CD4-positive, alpha-beta T cell (primary cell): ENCODE measurements at places on chromosomes 2 and 18. TPM values are rescaled to one million over a fixed set of nuclear protein-coding genes. Genes with fewer than 3 reads are reported as not detected.

- peak overlapping the region; percentile 58 for H3K27ac ChIP-seq
- H3K27me3 ChIP-seq, result no peaks in the 10 kb centered on the region
- no peak overlapping the region for H3K4me3 ChIP-seq
- no peak for DNase-seq
Measured at GRCh38 chr2:224930990-224931389, 111.3 kb downstream of the DOCK10 start.

DNA sequence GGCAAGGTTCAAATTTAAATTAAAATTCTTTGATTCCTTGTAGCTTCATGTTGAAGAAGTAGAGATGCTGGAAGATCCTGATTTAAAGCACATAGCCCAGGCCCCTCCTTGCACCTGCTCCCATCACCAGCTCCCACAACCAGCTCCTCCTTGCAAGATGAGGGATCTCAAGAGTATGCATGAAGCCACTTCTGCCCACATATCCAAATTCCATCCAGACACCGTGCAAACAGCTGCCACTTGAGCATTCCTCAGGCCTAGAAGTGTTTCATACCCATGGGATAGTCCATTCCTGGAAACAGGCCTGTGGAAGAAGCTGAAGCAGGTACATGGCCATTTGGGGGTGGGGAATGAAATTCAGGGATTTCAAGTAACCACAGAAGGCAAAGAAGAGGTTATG lies 32.4 kb upstream of the ITPRID2 start:
- H3K4me1 ChIP-seq, result no peaks in the 10 kb centered on the region
- no peak for DNase-seq
- H3K27ac ChIP-seq, result no peak overlapping the region
- no peak overlapping the region for H3K4me3 ChIP-seq

- no peak for DNase-seq
- H3K4me3 ChIP-seq, result no peak overlapping the region
- H3K27me3 ChIP-seq, result no peaks in the 10 kb centered on the region
- peaks cover 12% of the 10 kb centered on the region for H3K4me1 ChIP-seq
- H3K27ac ChIP-seq, result no peak overlapping the region
- H3K36me3 ChIP-seq, result no peaks in the 10 kb centered on the region
Measured at GRCh38 chr2:234472155-234472554, 24.7 kb downstream of the ARL4C start.

CYS1 gene
- total RNA-seq, result not detected

DNA sequence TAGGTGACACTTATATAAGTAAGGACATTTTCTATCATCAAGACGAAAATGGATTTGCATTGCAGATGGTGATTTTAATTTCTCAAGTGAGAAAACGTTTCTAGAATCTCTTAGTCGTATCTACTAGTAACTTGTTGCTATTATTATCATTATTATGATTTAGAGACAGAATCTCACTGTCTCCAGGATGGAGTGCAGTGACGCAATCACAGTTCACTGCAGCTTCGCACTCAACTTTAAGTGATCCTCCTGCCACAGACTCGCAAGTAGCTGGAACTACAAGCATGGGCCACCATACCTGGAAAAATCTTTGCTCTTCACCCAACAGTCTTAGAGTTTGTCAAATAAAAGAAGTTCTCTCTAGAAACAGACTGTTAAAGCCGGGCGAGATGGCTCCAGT lies 37.6 kb upstream of the DDX18 start:
- H3K4me1 ChIP-seq, result no peaks in the 10 kb centered on the region
- no peak overlapping the region for H3K4me3 ChIP-seq
- no peaks in the 10 kb centered on the region for H3K27me3 ChIP-seq

DNA sequence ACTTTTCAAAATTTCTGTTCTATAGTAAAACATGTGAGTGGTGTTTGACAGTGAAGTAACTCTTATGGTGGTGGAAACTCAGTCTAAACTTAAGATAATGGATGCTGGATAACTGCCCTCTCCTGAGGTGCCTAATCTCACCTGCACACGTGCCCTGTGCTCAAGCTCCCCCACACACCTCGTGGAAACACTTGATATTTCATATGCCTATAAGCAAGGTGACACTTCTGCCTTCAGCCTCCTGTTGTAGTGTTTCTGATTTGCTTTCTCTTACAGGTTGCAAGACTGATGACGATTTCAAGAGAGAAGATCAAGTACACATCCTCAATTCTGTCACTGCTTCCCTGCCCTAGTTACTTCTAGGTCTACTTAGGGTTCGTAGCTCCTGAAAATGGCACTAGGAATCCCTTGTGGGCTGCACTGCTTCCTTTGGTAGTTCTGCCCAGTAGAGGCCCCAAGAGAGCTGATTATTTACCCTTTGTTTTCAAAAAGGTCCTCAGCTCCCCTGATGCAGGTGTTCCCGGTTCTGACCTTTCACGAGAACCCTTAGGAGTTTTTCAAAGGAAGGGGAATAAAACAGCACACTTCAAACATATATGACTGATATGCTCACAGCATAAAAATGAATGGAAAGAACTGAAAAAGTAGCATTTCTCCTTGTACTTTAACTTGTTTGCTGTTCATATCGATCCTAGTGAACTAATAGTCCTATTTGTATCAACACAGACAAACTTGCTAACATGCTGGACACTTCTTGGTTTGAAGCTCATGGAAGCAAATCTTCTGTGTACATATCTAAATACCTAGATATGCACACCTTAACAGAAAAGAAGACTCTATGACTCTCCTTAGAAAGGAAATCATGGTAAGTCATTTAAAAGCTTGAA lies 6.7 kb downstream of the CAVIN2 start:
- no peak for DNase-seq
- H3K4me1 ChIP-seq, result no peaks in the 10 kb centered on the region
- no peaks in the 10 kb centered on the region for H3K36me3 ChIP-seq
- H3K27me3 ChIP-seq, result peaks cover 3% of the 10 kb centered on the region
- no peak overlapping the region for H3K4me3 ChIP-seq
- no peak overlapping the region for H3K27ac ChIP-seq
